ENCODE measurements at places on chromosomes 3 and 15.

GRCh38 chr3:116005404-116005803, 382.1 kb downstream of the GAP43 start:
- DNase-seq: peak; percentile 40

GRCh38 chr15:99981839-99982658, 248.8 kb upstream of the LYSMD4 start:
- DNase-seq: no peak

GRCh38 chr3:72336821-72337479, 511.3 kb downstream of the SHQ1 start:
- peak; percentile 81 for DNase-seq

DNA sequence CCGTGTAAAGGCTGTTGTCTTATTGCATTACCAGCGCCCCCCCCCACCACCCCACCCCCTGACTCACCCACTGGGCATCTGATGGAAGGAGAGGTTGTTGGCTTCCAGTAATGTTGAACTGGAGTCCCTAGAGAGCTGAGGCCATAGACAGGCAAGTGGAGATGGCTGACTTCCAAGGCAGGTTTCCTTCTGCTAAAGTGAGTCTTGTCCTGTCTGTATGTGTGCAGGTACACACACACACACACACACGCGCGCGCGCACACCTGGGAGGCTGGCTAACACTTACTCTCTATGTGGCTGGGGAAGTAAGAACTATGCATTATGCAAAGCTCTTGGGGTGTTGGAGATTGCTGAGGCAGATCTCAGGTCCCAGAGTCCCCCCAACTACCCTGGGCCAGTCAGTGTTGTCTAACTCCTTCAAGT, 1.6 kb upstream of the KY start:
- no peak for DNase-seq

GRCh38 chr3:42685363-42685881, at the start of gene KLHL40:
KLHL40 (plus strand) TSS chr3:42685537; CDS start chr3:42685619, 82 bp downstream.
- DNase-seq: no peak

DNA sequence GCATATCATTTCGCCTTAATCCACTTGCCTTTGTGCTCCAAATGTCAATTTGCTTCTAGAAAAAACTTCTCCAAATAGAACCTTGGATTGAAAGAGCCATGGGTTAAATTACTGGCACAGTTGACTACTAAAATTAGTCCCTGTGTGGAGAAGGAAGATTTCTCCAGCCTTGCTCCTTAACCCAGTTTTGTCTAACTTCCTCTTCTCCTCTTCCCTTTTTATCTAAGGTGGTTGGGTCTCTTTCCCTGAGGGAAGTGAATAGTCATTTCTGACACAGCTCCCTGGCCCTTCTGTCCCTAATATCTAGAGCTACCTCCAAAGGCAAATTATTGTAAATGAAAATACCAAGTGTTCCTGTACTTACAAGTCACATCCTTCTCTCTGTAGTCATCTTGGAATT, 527.9 kb upstream of the TBL1XR1 start:
- no peak for DNase-seq

GRCh38 chr3:73623346-73623745, 1.4 kb downstream of the PDZRN3 start:
- no peak for DNase-seq

- DNase-seq: no peak
Measured at GRCh38 chr3:14600075-14600474, 51.5 kb upstream of the CCDC174 start.

- DNase-seq: no peak
Measured at GRCh38 chr3:157330206-157330605, 106.4 kb upstream of the PTX3 start.

- no peak for DNase-seq
Measured at GRCh38 chr3:169813757-169814517, 1.2 kb upstream of the LRRC34 start.

GRCh38 chr15:66619152-66619903, 53.5 kb upstream of the LCTL start:
- peak; percentile 66 for DNase-seq
